ENCODE measurements at places on chromosomes 4 and X. TPM values are rescaled to one million over a fixed set of nuclear protein-coding genes. Genes with fewer than 3 reads are reported as not detected.

DNA sequence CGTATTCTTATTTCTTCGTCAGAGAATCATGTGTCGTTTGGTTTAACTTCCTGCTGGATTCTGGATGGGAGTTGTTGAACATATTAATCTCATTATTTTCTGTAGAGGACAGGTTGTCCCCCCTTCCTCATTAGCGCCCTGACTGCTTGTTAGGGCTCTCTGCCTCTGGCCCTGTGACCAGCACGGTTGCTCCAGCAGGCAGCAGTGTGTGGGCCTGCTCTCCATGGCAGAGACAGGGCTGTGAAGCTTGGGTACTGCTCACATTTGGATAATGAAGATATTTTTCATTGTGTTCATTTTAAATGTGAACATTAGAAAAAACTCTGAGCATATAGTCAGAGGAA, 102.7 kb downstream of the KLHL8 start:
- DNase-seq, result no peak

DNA sequence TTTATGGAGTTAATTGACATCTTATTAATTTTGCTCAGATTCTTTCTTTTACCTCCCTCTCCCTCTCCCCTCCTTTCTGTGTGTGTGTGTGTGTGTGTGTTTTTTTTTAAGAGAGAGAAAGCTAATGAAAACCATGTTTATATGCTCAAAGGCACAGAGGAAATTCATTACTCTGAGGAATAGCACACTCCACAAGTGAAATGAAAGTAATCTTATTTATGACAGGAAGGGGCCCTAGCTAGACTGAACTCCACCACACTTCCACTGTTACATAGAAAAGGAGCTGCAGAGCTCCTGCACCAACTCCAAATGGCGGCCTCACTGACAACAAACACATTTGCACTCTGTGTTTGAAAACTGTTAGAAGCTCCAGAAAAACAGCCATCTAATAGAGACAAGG, 150.6 kb downstream of the RASL11B start:
- no peak for DNase-seq

HSFX2 gene
- not detected for total RNA-seq

- no peak for DNase-seq
Measured at GRCh38 chr4:140368686-140369085, 4.8 kb upstream of the SCOC start.

IL1RAPL2 gene
- total RNA-seq, result not detected

GRCh38 chr4:89753601-89754066, 83.3 kb downstream of the SNCA start:
- no peak for DNase-seq

- DNase-seq, result no peak
Measured at GRCh38 chr4:8568068-8568668, 12.0 kb upstream of the GPR78 start.

GRCh38 chrX:65900850-65901844, 138.7 kb downstream of the VSIG4 start:
- no peak for DNase-seq

SPANXN4 gene
- not detected for total RNA-seq

DNA sequence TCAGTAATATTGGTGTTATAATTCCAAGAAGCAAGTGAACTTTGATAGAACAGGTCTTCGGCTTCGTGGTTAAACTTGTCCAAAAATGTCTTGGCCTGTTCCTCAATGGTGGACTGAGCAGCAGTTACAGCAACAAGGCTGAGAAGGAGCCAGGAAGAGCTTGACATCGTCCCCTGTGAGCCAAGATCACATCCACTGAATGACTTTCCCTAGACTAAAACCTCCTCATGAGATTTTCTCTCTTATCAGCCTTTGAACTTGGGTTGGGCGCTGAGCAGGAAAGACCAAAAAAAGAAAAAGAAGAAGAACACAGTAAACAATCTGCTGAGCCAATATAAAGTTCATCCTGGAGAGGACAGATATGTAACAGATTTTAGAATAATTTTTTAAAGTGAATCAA, at the start of gene ACE2:
Gene ACE2, minus strand, starts transcription at position 216 of the 400 bp plus-strand sequence. Its CDS starts 49 bp downstream, at position 167.
- DNase-seq, result no peak

DCTD gene
- total RNA-seq, result 133 TPM

GRCh38 chr4:151485541-151486131, 76.7 kb downstream of the FHIP1A start:
- no peak for DNase-seq

GRCh38 chr4:41678086-41678816, 70.3 kb downstream of the PHOX2B start:
- DNase-seq, result no peak

DNA sequence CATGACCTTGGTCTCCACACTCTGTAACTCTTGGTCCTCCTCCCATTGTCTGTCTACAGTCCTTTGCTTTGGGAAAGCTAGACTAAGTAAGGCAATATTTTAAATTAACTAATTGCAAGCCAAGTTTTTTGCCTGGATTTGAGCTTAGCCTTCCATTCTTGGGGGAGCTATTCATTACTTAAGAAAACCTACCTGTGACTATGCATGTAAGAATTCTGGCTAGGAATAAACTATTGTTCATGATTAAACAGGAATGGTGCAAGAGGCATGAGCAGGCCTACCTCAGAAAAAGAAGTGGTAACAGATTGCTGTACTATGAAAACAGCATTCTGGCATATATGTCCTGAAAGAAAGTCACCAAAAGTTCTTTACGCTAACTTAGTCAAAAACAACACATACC, 309.4 kb downstream of the MAPK10 start:
- no peak for DNase-seq

CRLF2 gene
- 5.6 TPM for total RNA-seq

- no peak for DNase-seq
Measured at GRCh38 chrX:72060921-72061490, 70.7 kb downstream of the RTL5 start.

- DNase-seq, result no peak
Measured at GRCh38 chr4:82433791-82434190, 3.4 kb downstream of the ENOPH1 start.

- no peak for DNase-seq
Measured at GRCh38 chrX:103846386-103846785, 14.3 kb upstream of the RAB9B start.

DNA sequence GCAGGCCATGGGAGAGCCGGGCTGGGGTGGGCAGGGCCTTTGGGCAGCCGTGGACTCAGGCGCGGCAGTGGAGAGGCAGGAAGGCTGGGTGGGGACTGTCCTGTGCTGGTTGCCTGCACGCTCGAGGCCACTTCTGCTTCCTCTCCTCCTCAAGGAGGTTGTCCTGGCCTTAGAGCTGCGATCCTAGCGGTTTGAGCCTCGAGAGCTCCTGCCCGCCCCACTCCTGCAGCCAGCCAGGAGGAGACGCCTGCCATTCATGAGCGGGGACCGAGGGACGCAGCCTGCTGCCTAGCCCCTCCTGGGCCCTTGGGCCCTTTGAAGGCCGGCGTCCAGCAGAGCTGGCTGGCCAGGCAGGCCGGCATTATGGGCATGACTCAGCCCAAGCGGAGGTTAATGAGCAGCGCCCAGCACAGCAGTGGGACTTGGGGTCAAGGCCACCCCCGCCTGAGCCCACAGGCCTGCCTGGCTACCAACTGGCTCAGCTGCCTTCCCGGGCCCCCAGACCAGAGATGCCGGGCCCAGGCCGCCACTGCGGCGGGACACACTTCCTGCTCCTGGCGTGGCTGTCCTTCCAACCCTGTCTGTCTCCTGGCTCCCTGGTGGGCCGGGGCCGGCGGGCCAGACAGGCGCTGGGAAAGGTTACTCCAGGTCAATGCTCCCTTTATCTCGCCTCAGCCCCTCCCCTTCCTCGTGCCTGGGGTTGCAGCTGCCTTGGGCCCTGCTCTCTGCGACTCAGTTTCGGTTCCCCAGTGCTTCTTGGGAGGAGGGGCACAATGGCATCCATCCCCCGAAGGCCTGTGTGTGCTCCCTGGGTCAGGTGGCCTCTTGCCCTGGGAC, 1.8 kb downstream of the ABCD1 start:
- DNase-seq, result peak; percentile 36

- no peak for DNase-seq
Measured at GRCh38 chr4:158824425-158825274, 55.8 kb downstream of the FNIP2 start.

GRCh38 chr4:58301376-58301999, 1191.3 kb upstream of the IGFBP7 start:
- DNase-seq, result no peak

GRCh38 chr4:139099366-139099982, 77.5 kb downstream of the ELF2 start:
- DNase-seq, result peak; percentile 51

GAGE12E gene
- not detected for total RNA-seq

DNA sequence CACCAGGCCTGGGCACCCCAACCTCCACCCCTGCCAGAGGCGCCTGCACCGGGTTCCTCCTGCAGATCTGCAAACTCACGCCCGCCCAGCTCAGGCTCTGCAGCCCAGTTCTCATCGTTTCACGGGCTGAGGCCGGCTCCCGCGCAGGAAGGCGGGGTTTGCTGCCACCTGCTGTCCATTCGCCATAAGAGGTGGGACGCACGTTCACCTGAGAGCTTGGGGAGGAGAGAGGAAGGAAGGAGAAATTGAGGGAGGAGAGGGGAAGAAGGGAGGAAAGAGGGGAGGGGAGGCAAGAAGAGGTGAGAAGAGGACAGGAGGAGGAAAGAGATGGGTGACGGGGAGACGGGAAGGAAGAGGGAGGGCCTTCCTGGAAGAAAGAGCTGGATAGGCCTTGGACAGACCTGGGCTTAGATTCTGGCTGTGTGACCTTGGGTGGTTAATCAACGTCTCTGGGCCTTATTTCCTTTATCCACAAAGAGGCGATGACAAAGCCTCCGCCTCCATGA, 114.5 kb downstream of the ADRA2C start:
- DNase-seq, result peak; percentile 43

LINC00632 gene
- total RNA-seq, result 3.3 TPM

GRCh38 chr4:57037982-57038604, 59.4 kb downstream of the POLR2B start:
- DNase-seq, result no peak

GRCh38 chr4:76758290-76758882, 139.6 kb downstream of the SOWAHB start:
- DNase-seq, result no peak

- no peak for DNase-seq
Measured at GRCh38 chr4:177492022-177492421, 49.8 kb upstream of the AGA start.

GATA1 gene
- total RNA-seq, result not detected

GRCh38 chr4:65383589-65384305, 286.5 kb downstream of the EPHA5 start:
- no peak for DNase-seq

RAI2 gene
- total RNA-seq, result 0.16 TPM

DNA sequence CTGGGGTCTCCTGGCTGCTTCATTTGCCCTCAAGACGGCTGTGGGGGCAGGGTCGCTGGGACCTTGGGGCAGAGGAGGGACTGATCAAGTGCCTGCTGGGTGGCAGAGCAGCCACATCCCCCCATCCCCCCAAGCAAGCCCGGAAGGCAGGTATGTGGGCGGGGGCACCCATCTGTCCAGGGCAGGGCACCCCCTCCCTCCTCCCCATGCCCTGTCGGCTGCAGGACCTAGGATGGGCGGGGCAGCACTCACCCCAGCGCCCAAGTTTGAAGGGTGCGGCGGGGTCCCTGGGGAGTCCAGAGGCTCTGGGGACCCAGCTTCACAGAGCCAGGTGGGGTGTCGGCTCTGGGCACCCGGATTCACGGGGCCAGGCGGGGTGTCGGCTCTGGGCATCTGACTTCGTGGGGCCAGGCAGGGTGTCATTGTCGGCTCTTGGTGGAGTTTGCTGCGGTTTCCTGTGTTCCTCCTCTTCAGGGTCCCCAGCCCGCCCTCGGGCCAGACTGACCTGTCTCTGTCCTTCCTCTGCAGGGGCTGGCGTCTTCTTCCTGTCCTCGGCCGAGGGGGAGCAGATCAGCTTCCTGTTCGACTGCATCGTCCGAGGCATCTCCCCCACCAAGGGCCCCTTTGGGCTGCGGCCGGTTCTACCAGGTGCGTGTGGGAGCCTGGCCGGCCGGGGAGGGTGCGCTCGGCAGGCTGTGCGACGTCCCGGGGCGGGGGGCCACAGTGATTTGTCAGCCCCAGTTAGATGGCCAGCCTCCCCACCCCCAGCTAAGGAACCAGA, 22.1 kb downstream of the DOK7 start:
- no peak for DNase-seq

SATL1 gene
- not detected for total RNA-seq

FRG2 gene
- not detected for total RNA-seq

VCX3A gene
- not detected for total RNA-seq

- no peak for DNase-seq
Measured at GRCh38 chr4:146846882-146847281, 98.8 kb downstream of the TTC29 start.

DNA sequence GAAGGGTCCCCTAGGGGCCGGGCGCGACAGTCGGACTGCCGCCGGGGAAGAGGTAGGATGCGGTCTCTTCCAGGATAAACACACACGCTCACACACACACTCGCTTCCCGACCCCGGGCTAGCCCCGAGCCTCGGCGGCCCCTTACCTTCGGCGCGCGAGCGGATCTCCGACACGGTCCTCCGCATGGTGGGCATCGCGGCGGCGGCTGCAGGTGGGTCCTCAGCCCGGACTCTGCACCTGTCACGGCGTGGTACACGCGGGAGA, 294 bp downstream of the ATP8A1 start:
- DNase-seq, result no peak

BEX5 gene
- 1.9 TPM for total RNA-seq

PNMA6F gene
- not detected for total RNA-seq

GRCh38 chrX:19661961-19662360, 146.7 kb upstream of the MAP3K15 start:
- DNase-seq, result no peak

DNA sequence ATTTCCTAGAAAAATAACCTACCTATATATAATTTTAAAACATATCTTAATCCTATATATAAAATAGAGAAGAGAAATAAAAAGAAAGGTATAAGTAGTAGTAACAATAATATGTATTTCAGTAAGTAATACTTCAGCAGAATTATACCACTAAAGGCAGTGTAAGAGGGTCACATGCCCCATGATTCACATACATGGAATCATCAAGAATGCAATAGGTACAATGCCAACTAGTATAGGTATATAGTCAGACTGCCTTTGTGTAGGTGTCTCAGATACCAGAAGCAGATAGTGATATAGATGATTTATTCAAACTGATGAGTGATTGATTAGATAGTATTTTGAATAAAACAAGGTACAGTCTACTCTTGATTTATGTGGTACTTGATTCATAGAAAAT, 9.4 kb downstream of the AIMP1 start:
- DNase-seq, result no peak

P2RY8 gene
- 34.5 TPM for total RNA-seq

DNA sequence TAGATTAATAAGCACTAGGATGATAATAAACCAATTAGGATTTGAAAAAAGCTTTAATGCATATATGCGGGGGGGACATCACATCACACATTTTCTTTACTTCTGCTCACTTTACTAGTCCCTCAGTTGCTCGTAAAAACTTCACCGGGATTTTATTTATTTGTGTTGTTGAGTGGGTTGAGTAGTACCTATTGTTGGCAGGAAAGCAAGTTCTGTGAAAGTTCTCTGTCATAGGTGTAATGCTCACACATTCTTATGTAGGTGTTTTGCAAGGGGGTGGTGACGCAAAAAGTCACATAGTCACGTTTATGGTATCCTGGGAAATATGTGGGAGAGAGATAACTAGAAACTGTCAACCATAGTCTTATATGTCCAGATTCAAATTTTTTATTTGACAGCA, 65.3 kb downstream of the PDLIM5 start:
- no peak for DNase-seq

Measured in activated T-helper 2 cell treated with anti-CD3 and anti-CD28 coated beads, Interferon-gamma antibody, Interleukin-2, Interleukin-4, amounts not matched to agents 10 μg/mL and 5 μg/mL and 100 μg/mL, durations not matched to agents 14 hours and 24 hours and 36 hours (primary cell).